ENCODE measurements at places on chromosomes 5 and 9. TPM values are rescaled to one million over a fixed set of nuclear protein-coding genes. Genes with fewer than 3 reads are reported as not detected.

The KCNN2 gene
- 5.0 TPM for total RNA-seq

GRCh38 chr9:129263836-129264235 is 85.8 kb upstream of the IER5L start:
- no peak for DNase-seq

The FAM221B gene
- total RNA-seq: not detected

- no peak for DNase-seq
Measured at GRCh38 chr5:53575101-53575500, 14.7 kb downstream of the NDUFS4 start.

GRCh38 chr9:76559286-76559685 is 100.3 kb downstream of the GCNT1 start:
- DNase-seq: no peak

DNA sequence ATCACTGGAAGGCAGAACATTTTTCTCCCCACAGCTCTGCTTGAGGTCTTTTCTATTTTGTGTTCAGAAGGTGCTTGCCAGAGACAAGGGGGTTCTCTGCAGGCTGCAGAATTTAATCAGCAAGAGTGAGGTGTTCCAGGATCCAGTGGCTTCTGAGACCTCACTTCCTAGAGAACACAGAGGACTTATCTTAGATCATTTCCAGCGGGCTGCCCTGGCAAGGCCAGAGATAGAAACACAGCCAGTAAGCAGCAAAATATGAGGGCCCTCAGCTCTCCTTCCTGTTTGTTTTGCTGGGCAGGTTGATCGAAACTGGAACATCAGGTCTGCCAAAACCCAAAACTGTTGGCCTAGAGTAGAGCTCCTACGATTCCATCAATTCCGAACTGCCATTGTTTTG is 187.3 kb downstream of the DIRAS2 start:
- DNase-seq: no peak

GRCh38 chr5:133111299-133111698 is 59.5 kb downstream of the HSPA4 start:
- DNase-seq: peak; percentile 79

The UBE2QL1 gene
- total RNA-seq: 18.6 TPM

DNA sequence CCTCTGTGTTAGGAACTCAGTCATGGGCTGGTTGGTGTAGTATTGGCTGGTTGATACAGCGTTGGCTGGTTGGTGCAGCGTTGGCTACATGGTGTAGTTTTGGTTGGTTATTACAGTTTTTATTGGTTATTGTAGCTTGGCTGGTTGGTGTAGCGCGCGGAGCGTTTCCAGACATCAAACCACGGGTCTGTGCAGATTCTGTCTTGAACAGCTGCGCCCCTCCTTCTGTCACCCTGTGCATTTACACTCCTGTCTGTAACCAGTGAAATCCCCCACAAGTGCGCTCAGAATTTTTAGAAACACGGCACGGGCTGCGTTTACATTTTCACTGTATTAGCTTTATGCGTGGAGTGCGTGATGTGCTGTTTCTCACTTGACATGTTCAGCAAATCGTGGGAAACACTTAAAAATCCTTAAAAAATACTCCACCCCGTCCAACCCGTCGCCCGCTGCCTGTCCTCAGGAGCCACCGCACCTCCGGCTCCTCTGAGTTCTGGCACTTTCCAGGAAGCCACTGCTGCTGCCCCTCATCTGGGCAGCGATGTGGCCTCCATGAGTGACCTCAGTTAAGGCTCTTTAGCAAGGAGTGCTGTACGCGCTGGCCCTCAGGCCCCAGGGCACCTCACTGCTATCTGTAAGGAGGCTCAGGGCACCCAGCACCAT is 20.8 kb downstream of the NKD2 start:
- DNase-seq: no peak

DNA sequence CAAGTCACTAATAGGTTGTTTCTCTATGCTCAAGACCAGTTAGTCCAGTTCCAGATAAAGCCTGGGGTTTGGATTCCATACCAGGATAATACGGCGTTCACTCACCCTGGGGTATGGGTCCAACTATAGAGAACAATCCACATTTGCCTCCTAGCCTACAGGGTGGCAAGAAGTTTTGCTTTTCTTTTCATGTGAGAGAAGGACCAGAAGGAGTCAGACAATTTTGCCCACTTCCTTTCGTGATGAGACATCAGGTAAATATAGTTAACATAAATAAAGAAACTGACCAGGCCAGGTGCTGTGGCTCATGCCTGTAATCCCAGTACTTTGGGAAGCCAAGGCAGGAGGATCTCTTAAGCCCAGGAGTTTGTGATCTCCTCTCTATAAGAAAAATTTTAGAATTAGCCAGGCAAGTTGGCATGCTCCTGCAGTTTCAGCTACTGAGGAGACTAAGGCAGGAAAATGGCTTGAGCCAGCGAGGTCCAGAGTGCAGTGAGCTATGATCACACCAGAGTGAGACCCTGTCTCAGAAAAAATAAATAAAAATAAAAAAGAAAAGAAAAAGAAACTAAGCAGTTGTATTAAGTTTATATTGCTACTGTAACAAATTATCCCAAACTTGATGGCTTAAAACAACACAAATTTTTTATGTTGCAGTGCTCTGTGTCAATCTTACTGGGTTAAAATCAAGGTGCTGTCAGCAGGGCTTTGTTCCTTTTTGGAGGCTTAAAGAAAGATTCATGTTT is 7.5 kb upstream of the REEP5 start:
- no peak for DNase-seq

Measured in heart right ventricle (tissue), 16 donors.